ENCODE measurements at places on chromosomes 1 and 21. TPM values are rescaled to one million over a fixed set of nuclear protein-coding genes. Genes with fewer than 3 reads are reported as not detected.

DNA sequence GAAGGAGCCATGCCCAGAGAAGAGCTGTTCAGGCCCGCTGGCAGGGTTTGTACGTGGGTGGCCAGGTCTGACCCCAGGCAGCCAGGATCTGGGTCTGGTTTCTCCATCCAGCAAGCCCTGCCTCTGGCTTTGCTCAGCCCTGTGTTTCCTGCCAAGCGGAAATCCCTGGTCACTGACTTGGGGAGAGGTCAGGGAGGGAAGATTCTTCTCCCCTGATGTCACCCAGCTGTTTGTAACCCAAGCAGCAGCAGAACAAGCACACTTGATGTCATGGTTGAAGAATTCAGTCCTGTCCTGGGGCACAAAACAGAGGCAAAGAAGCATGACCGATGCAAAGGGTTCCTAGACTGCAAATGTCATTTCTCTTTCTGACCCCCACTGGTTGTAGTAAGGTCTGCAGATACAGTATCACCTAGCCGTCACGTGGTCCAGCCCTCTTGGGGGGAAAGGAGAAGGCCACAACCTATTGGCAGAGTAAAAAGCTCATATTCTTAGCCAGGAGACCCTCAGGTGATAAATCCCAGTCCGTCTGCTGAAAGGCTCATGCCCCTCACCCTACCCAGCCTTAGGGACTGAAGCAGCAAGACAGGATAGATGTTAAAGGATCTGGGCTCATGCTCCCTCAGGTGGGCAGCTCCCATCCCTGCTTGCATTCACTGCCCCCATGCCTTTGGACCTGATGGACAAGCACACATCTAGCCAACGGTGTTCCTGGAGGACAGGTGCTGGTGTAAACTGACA is 120.9 kb downstream of the SYT2 start:
- DNase-seq, result no peak

DNA sequence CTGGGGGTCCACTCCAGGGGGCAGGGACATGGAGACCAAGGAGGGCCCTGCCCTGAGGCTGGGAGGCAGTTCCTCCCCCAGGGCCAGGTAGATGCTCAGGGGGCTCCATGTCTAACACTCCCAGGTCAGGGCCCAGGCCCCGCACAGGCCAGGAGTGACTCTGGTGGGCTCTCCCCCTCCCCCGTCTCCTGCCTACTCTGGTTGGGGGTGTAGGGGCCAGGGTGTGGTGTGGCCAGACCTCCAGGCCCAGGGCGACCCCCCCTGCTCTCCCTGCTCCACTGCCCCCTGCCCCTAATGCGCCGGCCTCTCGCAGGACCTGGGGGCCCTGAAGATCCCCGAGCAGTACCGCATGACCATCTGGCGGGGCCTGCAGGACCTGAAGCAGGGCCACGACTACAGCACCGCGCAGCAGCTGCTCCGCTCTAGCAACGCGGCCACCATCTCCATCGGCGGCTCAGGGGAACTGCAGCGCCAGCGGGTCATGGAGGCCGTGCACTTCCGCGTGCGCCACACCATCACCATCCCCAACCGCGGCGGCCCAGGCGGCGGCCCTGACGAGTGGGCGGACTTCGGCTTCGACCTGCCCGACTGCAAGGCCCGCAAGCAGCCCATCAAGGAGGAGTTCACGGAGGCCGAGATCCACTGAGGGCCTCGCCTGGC is 19.7 kb upstream of the CCDC27 start:
- DNase-seq, result peak; percentile 93

GRCh38 chr1:91549041-91549735 is 48.5 kb downstream of the CDC7 start:
- no peak for DNase-seq

GRCh38 chr21:27171707-27172106 is 204.8 kb upstream of the ADAMTS5 start:
- no peak for DNase-seq

GRCh38 chr1:229111703-229112319 is 159.1 kb upstream of the RAB4A start:
- no peak for DNase-seq

GRCh38 chr1:154808261-154808908 is 61.7 kb downstream of the KCNN3 start:
- DNase-seq, result peak; percentile 67

DNA sequence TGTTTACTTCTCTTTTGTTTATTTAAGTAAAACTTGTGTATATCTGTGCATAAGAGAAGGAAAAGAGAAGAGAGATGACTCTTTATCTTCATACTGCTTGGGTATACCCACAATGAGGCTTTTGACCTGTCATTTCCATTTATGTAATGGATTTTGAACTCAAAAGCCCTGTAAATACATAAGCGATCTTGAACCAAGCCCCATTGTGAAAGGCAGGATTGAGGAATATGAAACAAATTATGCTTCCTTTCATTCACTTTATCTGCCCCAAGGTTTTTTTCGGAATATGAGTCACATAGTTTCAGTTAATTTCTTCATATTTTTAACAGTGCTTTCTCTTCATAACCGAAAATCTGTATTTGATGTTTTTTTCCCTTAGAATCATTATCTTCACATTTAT is 21.4 kb downstream of the CNST start:
- no peak for DNase-seq

- peak; percentile 91 for DNase-seq
These were observed at the start of gene SLC6A9 for GRCh38 chr1:44031252-44032169. Gene SLC6A9, minus strand, starts transcription at chr1:44031462. Its CDS starts 7,185 bp downstream, at chr1:44024277.

DNA sequence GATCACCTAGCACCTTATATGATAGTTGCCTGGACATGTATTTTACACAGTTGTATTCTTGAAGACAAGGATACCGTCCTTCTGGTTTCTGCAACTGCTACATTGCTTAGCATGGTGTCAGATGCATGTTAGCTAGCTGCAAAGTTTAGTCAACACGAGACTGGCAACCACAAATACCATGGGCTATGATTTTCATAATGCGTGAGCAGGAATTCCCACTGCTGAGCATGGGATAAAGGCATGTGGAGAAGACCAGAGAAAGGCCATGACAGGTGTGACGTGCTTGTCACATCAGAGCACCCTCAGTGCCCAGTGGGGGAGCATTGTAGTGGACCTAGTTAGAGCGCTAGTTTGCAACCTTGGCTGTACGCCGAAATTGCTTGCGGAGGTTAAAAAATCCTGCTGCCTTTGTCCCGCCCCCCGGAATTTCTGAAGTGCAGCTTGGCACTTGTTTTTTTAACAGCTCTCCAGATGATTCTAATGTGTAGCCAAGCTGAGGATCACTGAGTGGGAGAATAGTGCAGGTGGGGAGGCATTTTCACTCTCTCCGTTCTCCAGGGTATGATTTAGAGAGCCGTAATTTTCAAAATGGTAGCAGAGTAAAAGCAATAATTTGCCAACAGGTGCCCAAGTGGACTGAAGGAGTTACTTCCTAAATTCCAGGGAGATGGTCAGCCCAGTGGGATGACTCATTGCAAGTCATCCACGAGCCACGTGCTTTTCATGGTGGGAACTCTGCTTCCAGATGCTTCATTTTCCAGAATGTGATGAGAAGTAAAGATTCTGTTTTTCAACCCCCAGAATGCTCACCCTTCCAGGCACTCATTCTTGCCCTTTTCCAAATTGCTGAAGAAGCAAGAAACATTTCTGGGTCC is 81.0 kb downstream of the CNIH3 start:
- DNase-seq, result no peak

GRCh38 chr1:233166896-233167295 is 128.6 kb downstream of the PCNX2 start:
- DNase-seq, result no peak

- no peak for DNase-seq
These were observed 7.4 kb downstream of the PLEKHN1 start for GRCh38 chr1:973459-974292.

DNA sequence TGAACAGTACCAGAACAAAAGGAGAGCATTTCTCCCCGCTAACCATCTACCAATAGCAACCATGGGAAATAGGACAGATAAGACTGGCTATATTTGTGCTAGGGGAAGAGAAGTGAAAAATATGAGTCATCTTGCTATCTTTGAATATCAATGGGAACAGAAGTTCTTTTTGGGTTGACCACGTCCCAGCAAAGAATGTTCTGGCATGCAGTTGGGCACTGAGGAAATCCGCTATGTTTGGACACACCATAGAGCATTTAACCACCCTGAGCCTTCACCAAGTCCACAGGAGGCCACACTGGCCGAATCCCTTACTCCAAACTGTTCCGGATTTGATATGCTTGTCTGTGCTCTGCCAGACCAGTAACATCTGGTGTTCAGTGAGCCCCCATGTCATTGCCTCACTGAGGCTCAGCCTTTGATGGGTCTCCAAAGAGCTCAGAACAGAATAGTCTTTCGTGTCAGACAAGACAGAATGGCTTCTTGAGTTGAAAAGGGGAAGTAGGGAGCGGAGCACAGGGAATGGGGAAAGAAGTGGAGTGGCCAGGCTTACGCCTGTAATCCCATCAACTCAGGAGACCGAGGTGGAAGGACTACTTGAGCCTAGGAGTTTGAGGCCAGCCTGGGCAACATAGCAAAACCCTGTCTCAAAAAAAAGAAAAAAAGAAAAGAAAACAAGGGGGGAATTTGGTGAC is 81.4 kb downstream of the SMYD2 start:
- no peak for DNase-seq

- DNase-seq, result peak; percentile 77
These were observed 789 bp upstream of the PTPN14 start for GRCh38 chr1:214552174-214552608.

GRCh38 chr1:30681782-30682181 is 41.6 kb downstream of the MATN1 start:
- DNase-seq, result no peak

Gene ATP1A4
- total RNA-seq, result 0.74 TPM

Gene HMGN2
- 488 TPM for total RNA-seq

Gene ANGPTL1
- total RNA-seq, result not detected

Gene FH
- total RNA-seq, result 154 TPM

Measured in H7 (cell line).